ENCODE measurements at places on chromosomes 4 and X.

GRCh38 chr4:66565801-66566200, 895.5 kb upstream of the EPHA5 start:
- no peak for DNase-seq

GRCh38 chr4:95421869-95422268, 126.9 kb downstream of the UNC5C start:
- no peak for DNase-seq

DNA sequence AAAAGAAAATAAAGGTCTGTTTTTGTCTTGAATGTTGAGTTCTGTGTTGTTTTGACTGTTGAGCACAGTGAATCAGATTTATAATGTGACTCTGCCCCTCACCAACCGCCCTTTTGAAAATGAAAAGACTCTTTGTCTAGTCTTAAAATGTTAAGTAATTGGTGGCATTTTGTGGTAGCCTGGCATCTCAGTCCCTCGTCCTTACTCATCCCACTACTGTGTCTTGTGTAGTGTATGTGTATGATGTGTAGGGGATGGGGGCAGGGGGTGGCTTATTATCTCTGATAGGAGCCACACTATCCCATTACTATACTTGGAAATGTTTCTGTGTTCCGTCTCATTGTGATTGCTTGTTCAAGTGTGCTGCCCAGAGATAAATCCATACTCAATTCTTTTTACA, 12.2 kb downstream of the KLHL34 start:
- no peak for DNase-seq

- DNase-seq, result no peak
Observed at GRCh38 chr4:83993774-83994173, 457.9 kb downstream of the GPAT3 start.

DNA sequence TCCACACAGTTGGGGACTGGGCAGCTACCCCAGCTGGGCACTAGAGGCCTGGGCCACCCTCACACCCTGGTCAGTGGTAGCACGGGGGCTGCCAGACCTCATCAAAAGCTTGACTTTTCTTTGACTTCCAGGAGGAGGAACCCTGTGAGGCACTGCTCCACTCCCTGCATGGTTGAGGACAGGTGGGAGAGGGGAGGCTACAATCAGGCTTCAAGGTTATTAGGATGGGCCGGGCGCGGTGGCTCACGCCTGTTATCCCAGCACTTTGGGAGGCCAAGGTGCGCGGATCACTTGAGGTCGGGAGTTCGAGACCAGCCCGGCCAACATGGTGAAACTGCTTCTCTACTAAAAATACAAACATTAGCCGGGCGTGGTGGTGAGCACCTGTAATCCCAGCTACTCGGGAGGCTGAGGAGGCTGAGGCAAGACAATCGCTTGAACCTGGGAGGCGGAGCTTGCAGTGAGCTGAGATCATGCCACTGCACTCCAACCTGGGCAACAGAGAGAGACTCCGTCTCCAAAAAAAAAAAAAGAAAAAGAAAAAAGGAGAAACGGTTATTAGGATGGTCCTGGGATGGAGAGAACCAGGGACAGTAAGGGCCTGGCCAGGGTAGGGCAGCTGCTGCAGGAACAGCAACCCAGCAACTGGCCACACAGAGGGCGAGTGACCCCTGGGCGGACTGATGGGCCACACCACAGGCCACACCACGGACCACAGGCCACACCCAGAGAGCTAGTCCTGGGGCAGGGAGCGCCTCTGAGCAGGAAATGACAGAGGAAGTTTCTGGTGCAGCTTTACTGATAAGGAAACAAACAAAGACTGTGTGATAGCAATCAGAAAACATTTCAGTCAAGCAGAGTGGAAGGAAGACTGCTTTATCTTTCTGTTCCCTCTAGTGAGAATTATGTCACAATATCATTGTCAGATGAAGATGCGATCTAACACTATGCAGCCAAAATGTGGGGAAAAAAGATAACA, 20.5 kb upstream of the OPN1LW start:
- no peak for DNase-seq

DNA sequence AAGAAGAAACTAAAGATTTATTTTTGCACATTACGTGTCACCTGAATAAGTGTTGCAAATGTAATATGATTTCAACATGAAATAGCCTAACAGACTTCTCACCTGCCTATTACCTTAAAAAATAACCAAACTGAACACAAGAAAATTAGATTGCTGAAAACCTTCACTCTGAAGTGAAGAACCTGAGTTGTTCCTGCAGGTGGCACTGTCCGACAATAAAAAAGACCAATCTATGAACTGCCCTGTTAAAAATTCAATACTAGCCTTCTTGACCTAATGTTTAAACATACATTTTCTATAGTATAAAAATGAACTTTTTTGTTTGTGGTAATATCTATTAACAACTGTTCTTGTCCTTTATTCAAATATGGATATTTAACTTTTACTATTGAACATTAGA, 69.2 kb upstream of the PNPLA4 start:
- DNase-seq, result peak; percentile 2

DNA sequence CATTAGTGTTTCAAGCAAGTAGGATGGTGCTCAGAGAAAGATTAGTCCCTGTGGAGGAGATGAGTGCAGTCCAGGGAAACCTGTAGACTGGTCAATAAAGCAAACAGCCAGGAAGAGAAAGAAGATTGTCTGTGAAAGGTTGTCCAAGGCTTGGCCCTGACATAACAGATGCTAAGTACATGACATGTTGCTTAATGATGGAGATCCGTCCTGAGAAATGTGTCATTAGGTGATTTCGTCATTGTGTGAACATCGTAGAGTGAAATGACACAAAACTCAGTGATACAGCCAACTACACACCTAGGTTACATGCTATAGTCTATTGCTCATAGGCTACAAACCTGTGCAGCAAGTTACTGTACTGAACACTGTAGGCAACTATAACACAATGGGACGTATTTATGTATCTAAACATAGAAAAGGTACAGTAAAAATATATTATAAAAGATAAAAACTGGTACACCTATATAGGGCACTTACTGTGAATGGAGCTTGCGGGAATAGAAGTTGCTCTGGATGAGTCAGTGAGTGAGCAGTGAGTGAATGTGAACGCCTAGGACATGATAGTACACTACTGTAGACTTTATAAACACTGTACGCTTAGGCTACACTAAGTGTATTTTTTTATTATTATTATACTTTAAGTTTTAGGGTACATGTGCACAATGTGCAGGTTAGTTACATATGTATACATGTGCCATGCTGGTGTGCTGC, 9.0 kb upstream of the PRSS48 start:
- no peak for DNase-seq

DNA sequence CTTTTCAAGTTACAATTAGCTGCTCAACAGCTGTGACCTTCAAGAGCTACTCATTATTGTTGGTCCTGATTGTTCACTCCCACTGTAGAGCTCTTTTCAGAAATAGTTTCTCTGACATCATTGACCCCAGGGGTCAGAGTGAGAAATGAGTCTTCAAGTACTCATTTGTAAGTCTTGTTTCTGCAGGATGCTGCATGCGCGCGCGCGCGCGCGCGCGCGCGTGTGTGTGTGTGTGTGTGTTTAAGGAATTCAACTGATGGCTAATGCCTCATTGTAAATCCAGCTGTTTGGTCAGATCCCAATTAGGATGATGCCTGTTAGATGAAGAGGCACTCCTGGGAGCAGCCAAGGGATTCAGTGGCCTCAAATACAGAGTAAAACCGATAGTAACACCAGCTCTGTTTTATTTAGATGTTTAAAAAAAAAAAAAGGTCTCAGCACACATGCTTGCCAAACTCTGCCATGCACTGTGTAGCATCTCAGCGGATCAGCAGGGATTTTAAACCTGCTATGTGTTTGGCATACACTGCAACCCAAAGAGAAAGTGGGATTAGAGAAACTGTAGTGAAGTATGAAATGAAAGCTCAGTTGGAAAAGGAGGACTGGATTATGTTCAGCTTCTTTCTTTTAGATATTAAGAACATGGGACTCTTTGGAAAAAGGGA, 332.3 kb downstream of the ADGRL3 start:
- DNase-seq, result no peak

DNA sequence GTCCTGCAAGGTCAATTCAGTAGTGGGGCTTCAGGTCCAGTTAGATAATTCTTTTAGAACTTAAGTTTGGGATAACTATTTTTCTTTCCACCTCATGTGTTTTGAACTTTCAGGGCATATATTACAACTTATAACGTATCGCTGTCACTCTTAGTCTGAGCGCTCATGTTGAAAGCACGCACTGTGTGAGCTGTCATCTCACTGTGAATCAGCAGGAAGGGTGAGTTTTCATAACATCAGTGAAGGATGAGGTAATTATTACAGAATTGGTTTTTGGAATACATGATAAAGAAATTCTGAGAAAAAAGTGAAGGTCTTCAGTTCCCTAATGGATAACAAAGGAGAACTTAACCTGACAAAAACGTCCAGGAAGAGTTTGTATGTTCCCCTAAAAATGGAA, 45.1 kb upstream of the SLC4A4 start:
- DNase-seq, result no peak

GRCh38 chrX:38986586-38986985, 185.3 kb downstream of the MID1IP1 start:
- DNase-seq, result peak; percentile 4

- no peak for DNase-seq
Observed at GRCh38 chrX:69068301-69069085, 96.8 kb downstream of the PJA1 start.

GRCh38 chrX:34631479-34632220, 25.4 kb downstream of the TMEM47 start:
- DNase-seq, result no peak

GRCh38 chr4:89658701-89659024, 178.3 kb downstream of the SNCA start:
- no peak for DNase-seq

DNA sequence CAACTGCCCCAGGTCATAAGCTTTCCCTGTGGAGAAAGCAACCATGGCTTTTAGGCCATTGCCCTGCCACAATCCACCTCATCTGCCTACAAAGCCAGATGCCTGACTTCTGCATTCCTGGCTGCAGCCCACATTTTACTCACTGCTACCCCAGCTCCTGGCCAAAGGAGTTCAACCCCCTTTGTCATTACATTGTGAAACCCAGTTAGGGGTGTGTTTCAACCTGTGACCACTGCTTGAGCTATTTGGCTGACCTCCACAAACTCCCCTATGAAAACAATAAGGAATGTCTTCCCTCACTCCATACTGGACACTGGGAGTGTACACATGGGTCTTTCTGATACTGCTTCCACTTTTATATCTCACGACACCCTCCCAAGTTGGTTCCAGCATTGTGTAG, 589.2 kb downstream of the SH3BGRL start:
- DNase-seq, result no peak

DNA sequence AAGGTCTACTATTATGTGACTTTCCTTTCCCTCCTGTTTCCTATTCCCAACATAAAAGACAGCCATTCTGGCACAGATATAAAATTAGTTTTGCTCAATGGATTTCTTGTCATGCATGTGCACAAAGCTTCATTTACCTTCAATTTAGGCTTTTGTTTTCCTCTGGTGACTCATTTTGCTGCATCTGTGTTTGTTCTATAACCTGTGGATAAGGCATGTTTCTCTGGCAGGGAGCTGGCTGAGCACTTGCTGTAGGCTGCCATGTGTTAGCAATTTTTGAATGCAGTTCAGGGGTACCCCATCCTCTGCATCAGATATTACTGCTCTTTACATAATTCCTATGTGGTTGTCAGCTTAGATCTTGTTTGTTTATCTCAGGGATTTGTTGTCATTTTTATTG, 202.8 kb upstream of the GRID2 start:
- peak; percentile 13 for DNase-seq

GRCh38 chrX:40875476-40875875, 140.1 kb upstream of the MED14 start:
- no peak for DNase-seq

DNA sequence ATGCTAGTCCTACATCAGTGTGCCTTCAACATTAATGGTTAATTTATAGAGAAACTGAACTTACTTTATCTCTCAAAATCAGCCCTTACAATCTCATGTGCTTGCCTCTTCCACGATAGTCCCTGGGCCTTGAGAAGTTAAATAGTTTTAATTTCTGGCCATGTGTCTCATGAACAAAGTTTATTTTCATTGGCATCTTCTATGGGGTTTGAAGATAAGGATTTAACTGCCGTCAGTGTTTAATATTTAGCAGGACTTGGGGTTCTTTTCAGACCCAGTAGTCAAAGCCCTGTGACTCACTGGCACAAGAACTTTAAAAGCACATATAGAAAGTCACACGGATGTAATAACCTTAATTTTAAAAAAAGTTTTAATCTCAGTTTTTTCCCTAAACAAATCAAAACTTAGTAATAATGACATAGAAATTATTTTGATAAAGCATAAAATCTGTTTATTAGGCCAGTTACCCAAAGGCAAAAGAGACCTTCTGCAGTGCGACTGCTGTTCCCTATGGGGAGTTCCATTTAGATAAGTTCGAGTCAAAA, 10.1 kb upstream of the MPP1 start:
- DNase-seq, result no peak

DNA sequence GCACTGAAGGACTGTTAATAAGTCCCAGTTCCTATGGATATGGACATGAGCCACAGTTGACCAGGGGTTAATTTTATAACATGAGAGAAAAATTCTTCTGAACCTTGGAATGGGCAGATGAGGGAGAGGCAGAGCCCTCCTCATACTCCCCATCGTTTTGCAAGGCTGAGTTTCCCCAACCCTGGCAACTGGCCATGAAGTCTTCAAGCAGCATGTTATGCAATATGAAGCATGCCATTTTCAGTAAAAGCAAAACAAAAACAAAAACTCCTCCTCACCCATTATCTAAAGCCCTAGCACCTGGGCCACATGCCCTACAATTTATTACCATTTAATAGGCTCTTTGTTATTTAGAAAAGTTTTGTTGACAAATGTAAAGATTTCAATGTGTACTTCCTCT, 64.5 kb downstream of the GPC4 start:
- DNase-seq, result no peak

DNA sequence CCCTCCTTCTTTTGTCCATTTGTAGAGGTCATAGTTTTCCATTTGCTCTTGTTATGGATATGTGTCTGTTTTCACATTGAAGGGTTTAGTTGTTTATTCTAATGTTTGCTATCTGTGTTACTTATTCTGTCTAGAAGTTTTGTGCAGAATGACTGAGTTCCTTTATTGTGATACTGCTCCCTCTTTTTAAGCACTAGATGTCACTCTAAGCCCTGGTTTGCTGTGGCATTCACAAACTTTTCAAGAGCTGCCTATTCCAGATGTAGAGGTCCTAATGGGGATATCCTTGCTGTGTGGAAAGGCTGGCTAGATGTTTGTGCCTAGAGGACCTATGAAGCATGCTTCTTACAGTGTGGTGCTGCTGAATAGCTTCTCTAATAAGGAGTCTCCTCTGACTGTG, 338.6 kb downstream of the SPIN4 start:
- no peak for DNase-seq

GRCh38 chr4:153221783-153222706, 17.8 kb downstream of the TRIM2 start:
- peak; percentile 13 for DNase-seq

Measured in NCI-H1694 treated with DMSO at 0.1 percent for 48 hours (cell line).